ENCODE measurements at places on chromosomes 7 and 10.

- no peak for DNase-seq
Observed at GRCh38 chr10:1156921-1157614, 100.9 kb downstream of the WDR37 start.

DNA sequence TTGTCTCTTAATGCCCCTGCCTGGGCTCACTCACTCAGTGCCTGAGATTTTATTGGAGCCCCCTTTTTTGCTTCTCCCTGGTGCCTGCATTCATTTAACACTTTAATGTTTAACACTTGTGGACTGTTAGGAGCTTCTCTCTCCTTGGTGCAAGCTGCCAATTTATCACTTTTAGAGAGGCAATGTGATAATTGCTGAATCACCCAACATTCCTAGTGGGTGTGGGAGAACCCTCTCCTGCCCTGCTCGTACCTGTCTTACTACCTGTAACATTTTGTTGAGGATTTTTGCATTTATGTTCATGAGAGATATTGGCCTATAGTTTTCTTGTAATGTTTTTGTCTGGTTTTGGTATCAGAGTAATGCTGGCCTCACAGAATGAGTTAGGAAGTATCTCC is 13.2 kb downstream of the STAM start:
- DNase-seq, result no peak

- DNase-seq, result no peak
Observed at GRCh38 chr10:48273741-48274140, 755 bp downstream of the FRMPD2 start.

DNA sequence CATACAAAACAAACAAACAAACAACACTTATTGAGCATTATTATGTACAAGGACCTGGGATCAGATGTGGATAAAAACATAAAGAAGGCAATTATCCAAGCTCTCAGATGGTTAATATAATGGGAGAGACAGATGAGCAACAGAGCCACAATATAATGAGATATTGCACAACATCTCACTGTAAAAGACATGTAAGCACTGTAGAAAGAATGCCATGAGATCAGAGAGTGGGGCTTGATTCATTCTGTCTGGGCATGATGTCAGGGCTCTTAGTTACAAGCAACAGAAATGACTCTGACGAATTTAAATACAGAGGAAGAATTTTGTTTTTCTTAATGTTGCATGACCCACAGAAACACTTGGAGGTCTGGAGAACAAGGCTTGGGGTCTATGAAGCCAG is 164.7 kb upstream of the PLXDC2 start:
- DNase-seq, result no peak

DNA sequence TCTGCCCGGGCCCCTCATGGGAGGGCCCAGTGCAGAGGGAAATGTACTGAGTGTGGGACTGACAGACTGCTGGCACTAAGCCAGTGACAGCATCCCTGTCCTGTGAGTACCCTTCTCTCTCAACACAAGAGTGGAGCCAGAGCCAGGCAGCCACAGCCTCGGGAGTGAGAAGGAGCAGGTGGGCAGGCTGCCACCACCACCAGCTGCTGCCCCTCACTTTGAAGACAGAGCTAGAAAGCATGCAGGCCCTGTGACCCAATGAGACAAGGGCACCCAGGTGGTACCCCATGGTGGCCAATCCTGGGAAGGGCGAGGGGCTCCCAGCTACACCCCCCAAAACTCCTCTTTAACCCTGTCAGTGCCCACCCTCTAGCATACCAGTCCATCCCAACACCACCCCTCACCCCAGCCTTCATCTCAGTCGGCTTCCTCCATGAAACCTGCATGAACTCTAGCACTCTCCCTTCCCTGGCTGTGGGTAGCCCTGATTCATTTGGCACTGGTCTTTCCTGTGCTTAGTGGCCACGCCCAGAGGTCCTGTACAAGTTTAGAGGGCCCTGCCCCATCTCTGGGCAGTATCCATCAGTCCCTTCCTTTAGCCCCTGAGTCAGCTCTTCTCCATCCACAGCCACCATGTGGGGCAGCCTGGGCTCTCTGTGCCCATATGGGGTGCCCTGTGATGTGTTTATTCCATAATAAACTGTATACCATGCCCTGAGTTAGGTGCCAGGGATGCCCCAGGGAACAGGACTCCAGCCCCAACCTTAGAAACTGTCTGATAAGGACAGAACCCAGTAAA is 207.0 kb upstream of the ZMIZ1 start:
- DNase-seq, result no peak
